ENCODE measurements at places on chromosomes 5 and 9. TPM values are rescaled to one million over a fixed set of nuclear protein-coding genes. Genes with fewer than 3 reads are reported as not detected.

DNA sequence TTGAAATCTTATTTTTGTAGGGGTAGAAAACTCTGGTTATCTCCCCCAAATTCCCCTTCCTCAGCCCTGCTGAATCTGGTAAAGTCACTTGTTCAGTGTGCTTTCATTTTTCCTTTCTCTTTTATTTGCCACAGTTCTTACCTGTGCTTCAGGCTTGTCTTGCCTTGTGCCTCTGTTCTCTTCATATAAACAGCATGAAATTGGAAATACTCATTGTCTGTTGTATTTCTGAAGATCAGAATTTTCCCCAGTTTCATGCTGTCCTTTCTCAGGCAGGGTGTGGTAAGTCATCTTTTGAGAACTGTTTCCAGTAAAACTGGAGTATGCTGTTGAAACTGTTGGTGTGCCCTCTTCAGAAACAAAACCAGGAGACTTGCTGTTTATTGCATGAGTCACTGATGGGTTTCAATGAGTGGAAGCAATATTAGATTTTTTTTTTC lies 7.0 kb downstream of the PAM start:
- DNase-seq, result no peak

DNA sequence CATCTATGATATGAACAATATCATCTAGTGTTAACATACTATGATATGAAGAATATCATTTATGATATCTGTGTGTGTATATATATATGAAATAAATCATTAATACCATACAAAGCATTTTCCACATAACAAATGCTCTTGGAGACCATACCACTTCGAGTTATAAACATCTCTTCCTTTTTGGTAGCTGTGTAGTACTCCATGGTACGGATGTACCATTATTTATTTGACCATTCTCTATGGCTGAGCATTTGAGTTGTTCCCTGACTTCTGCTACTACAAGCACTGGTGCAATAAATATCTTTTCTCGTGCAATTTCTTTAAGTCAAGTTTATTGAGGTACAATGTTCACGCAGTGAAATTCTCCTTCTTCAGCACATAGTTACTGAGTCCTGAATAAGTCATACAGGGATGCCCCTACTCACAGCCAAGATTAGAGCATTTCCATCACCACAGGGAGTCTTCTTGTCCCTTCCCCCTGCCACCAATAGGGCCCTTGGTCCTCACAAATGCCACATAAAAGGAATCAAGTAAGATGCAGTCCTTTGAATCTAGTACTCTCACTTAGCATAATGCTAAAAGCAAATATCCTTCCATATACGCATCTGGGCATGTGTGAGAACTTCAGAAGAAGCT lies 75.2 kb upstream of the SLC25A48 start:
- no peak for DNase-seq

DNA sequence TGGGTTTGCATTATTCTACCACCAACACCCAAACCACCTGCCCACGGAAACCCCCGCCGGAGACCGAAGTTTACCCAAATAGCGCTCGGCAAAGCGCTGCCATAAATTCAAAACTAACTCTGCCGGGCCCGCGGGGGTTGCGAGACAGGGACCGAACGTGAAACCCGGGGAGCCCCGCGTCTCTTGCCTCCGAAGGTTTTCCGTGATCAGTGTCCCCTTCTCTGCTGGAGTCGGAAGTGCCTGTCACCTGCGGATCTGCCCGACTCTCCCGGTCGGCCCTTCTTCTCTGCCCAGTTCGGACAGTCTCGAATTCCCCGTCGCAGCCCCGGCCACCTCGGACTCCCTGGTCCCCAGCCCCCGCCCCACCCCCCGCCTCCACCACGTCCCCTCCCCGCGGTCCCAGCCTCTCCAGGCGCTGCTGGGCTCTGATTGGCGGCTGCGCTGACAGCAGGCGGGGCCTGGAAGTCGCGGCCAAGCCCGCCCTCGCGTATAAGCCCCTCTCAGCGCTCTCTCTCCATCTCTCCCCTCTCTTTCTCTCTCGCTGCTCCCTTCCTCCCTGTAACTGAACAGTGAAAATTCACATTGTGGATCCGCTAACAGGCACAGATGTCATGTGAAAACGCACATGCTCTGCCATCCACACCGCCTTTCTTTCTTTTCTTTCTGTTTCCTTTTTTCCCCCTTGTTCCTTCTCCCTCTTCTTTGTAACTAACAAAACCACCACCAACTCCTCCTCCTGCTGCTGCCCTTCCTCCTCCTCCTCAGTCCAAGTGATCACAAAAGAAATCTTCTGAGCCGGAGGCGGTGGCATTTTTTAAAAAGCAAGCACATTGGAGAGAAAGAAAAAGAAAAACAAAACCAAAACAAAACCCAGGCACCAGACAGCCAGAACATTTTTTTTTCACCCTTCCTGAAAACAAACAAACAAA lies at the start of gene RORB:
RORB (plus strand) TSS at position 517 of the 929 bp plus-strand sequence. CDS start 642 bp downstream, outside the sequence.
- peak; percentile 86 for DNase-seq

- no peak for DNase-seq
These were observed 1896.9 kb upstream of the CDH6 start for GRCh38 chr5:29296548-29296947.

DNA sequence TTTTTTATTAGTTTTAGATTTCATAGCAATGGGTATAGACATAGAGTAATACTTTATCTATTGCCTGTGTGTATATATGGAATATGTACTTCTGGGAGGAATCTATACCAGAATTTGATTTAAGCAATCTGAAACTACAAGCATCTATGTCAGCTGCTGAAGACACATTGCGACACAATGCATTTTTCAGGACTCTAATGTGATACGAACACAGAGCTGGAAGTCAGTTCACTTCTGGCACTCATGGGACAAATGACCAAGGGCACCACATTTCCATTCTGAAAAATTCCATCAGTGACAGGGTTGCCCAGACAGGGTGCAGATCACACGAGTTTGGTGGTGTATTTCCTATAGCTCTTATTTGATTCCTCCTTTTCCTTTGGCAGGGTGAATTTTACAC lies 259.5 kb downstream of the NTRK2 start:
- DNase-seq, result no peak

- DNase-seq, result no peak
These were observed 347.9 kb upstream of the SEMA6A start for GRCh38 chr5:116922532-116922931.

- no peak for DNase-seq
These were observed 245.1 kb upstream of the C9orf72 start for GRCh38 chr9:27818348-27818747.

- DNase-seq, result no peak
These were observed 218.7 kb downstream of the TRPM3 start for GRCh38 chr9:70902692-70903131.

- DNase-seq, result no peak
These were observed 6.8 kb upstream of the IFNA5 start for GRCh38 chr9:21311889-21312288.

DNA sequence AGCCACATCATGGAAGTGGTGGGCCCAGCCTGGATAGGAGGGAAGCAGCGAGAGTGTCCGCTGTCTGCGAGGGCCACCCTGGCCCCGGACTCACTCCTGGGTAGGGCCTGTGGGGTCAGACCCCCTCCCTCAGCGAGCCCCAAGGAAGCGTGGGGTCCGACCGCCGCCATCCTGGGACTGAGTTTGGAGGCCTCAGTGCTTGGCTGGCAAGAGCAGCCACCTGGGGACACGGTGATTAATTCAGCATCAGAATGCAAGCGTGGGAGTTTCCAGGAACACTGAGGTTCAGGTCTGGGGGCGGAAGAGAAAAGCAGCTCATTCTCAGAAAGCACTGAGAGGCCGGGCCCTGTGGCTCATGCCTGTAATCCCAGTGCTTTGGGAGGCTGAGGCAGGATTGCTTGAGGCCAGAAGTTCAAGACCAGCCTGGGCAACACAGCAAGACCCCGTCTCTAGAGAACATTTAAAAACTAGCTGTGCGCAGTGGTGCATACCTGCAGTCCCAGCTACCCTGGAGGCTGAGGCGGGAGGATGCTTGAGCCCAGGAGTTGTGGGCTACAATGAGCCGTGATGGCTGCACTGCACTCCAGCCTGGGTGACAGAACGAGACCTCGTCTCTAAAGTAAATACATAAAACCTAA lies 18.3 kb upstream of the CAMSAP1 start:
- no peak for DNase-seq

The STK32A gene
- polyA plus RNA-seq, result 4.2 TPM

The PRXL2C gene
- polyA plus RNA-seq, result 6.5 TPM

The C1QTNF3 gene
- polyA plus RNA-seq, result 20.0 TPM

The JADE2 gene
- 13.5 TPM for polyA plus RNA-seq

The SV2C gene
- 0.48 TPM for polyA plus RNA-seq

The MTRR gene
- 55.4 TPM for polyA plus RNA-seq

The POLR3G gene
- 4.5 TPM for polyA plus RNA-seq

Data from left lung (tissue), 14 donors.